ENCODE measurements at places on chromosomes 5 and 9.

DNA sequence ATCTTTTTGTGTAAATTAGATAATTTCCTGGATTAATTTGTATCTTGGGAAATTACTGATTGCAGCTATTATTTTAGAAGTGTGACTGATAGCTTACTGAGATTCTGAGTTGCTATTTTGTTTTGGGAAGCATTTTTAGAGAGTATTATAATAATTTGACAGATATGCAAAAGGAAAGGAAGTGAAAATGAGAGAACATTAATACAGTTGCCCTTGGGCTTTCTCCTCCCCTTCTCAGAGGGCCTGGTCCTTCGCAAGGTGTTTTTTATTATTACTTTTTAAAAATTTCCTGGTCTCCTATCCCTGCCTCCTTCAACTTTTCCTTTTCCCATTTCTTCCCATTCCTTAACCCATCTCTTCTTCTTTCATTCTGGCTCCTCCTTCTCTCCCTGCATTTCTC is 32.6 kb downstream of the UBAP1 start:
- no peak for DNase-seq

- DNase-seq, result no peak
These were observed 16.8 kb downstream of the CTXN3 start for GRCh38 chr5:127665641-127666040.

- DNase-seq, result no peak
These were observed 56.5 kb downstream of the JAK2 start for GRCh38 chr9:5041390-5042115.

DNA sequence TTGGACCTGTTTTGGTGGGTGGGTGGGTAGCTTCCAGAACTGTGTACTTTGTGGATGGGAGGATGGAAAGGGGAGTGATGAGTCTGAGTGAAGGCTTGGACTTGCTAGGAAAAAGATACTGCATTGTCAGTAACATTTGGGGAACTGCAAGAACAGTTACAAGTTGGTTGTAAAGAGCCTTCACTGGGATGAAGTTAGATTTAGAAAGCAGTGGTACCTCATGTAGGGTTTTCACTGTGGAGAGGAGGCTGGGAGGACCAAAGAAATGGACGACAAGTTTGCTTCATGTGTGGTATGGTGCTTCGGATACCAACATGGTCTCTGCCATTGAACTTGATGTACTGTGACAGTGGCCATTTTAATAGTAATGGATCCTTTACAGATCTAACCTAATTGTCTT is 50.3 kb downstream of the RAD23B start:
- DNase-seq, result no peak

DNA sequence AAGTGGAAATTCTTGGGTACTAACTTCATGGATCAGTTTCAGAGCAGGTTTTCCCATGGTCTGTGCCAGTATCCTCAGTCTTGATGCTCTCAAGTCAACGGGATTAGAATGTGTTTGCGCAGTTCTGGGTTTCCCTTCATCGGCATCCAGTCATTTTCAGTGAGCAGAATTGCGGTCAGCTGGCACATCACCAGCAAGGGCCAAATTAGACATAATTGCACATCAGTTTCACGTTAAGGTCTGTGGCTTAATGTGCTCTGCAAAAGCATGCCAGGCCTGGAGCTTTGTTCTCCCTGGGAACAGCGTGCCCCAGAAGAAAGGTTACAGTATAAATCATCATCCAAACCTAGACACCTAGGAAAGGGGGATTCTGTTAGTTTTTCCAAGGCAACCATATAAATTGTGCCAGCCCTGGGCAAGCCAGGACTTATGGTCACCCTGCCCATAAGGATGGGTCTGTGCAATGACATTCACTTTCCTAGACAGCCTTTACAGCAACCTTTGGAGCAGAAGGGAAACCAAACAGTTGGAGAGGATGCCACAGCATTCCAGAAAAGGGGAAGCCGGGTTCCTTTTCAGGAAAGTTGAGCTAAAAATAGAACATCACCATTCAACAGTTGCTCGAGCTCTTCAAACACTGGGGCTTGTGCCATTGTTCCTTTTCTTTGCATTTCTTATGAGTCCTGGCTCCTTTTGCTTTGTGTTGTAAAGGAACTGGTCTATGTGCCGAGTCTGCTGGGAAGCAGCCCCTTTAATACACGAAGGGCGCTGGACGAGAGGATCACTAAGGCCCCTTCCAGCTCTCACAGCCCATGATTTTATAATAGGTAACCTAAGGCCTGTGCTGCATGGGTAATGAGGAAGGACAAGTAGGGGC is 23.1 kb downstream of the IQGAP2 start:
- no peak for DNase-seq

- no peak for DNase-seq
These were observed 1532.8 kb upstream of the ACO1 start for GRCh38 chr9:30851600-30851999.

- no peak for DNase-seq
These were observed 131.5 kb upstream of the SV2C start for GRCh38 chr5:75951716-75952115.

DNA sequence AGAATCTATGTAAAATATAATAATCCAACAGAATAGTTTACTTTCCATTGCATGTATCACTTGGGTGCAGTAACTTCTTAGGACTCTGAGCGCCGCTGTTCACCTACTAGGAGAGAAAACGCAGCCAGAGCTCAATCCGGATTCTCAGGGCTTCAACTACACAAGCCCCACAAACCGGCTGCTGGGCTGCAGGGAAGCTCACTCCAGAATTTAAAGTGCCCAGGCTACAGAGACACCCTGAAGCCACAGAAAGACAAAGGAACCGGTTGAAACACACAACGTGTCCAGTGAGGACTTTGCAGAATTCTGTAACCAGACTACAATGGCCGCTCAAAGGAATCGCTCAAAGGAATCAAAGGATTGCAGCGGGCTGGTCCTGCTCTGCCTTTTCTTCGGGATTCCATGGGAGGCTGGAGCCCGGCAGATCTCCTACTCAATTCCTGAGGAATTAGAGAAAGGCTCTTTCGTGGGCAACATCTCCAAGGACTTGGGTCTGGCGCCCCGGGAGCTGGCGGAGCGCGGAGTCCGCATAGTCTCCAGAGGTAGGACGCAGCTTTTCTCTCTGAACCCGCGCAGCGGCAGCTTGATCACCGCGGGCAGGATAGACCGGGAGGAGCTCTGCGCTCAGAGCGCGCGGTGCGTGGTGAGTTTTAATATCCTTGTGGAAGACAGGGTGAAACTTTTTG is at the start of gene PCDHGA10:
PCDHGA10 (plus strand) TSS at position 134 of the 686 bp plus-strand sequence; CDS start at position 323, 189 bp downstream.
- DNase-seq, result peak; percentile 69

- DNase-seq, result no peak
These were observed 22.6 kb downstream of the STXBP1 start for GRCh38 chr9:127634698-127635097.

DNA sequence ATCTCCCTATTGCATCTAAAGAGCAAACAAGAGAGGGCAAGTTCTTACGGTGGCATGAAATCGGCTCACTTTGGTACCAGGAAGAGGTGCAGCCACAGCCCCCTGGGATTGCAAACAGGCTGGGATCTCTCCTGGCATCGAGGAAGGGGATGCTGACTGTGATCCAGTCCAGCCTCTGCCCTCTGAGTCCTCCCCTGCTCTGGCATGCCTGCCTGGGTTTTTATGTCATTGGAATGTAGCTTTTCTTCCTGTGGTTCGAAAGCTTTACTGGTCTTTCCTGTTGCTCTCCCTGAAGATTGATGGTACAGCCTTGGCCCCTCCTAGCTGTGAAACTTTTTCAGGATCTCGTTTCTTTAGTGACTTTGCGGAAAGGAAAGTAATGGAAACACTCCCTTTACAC is 6.6 kb downstream of the SLC46A2 start:
- DNase-seq, result no peak

DNA sequence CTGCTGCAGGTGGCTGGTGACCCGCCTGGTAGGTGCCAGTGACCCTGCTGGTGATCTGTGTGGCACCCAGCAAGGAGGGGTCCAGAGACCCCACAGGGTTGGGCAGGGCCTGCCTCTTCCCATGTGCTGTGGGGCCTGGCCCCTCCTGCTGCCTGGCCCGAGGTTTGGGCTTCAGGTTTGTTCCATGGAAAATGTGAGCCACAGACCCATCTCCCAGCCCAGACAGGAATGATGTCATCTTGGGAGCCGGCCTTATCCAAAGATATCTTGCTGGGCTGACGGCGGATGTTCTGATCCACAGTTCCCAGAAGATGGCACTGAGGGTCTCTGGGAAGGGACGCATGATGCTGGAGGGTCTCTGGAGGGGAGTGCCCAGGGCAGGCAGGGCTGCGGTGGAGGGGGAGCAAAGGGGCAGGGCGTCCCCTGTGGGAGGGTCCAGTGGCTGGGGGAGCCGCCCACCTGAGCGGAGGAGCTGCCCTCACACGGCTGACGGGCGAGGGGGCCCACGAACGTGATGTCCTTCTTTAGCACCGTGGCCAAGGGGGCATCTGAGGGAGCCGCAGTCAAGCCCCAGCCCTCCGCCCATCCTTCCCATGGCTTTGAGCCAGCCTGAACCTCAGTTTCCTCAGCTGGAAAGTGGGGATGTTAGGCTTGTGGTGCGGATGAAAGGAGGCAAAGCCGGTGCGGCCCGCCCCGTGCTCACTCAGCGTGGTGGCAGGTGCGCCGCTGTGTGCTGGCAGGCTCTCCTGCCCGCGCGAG is 68.1 kb downstream of the COL5A1 start:
- DNase-seq, result no peak

DNA sequence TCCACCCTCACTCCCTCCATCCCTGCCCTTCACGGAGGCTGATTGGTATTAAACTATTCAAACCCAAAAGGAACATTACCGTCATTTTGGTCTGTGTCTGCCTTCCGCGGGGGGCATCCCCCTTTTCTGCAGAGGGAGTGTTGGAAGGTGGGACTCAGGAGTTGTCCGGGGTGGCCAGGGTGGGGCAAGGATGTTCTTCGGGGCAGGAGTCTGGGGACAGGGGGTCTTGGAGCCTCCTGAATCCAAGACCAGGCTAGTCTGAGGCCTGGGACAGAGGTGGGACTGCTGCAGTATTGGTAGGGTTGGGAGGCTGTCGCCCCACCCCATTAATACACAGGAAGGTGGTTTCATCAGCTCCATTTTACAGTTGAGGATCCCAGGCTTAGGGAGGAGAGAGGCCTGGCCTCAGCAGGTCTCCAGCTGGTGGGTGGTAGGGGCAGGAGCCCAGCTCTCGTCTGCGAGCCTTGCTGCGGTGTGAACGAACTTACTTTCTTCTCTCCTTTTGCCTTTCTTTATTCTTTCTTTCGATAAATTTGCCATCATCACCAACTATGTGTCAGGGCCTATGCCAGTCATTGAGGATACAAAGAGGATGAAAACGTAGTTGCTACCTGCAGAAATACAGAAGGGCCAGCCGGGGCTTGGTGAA is 33.8 kb downstream of the DAB2IP start:
- no peak for DNase-seq

DNA sequence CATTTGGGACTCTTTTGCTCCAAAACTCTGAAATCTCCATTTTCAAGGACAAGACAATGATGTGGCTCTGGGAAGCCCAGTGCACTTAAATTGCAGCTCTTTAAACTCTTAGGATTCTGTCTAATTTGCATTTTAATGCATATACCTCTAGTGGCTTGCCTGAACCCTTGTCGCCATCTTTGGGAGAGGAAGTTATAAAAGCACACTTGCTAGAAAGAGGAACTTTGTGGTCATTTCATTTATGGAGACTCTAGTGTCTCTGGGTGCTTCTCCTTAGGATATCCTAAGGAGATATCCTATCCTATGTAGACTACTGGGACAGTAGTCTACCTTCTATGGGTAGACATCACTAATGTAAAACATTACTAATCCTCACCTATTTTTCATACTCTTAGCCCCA is 77.3 kb upstream of the SLC1A3 start:
- DNase-seq, result no peak

GRCh38 chr5:168578538-168579487 is at the start of gene PANK3:
Gene PANK3, minus strand, starts transcription at chr5:168579368. Its CDS starts 85 bp downstream, at chr5:168579283.
- peak; percentile 49 for DNase-seq

GRCh38 chr9:5720151-5720550 is 91.2 kb downstream of the RIC1 start:
- no peak for DNase-seq

- DNase-seq, result no peak
These were observed 697 bp downstream of the SLC1A1 start for GRCh38 chr9:4490705-4491625.

DNA sequence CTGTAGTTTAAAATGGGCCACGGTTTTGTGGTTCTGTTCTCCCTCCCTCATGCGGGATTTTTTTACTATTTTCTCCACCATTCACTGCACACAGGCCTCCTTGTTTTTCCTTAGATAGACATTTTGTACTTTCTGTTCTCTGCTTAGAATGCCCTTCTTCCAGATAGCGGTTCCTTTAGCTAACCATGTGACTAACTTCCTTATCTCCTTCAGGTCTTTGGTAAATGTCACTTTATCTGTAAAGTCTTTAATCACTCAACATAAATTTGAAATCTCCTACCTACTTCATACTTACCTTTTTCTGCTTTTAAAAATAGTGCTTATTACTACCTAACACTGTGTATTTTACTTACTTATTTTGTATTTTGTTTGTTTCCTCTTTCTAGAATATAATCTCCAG is 15.0 kb downstream of the FER start:
- no peak for DNase-seq

DNA sequence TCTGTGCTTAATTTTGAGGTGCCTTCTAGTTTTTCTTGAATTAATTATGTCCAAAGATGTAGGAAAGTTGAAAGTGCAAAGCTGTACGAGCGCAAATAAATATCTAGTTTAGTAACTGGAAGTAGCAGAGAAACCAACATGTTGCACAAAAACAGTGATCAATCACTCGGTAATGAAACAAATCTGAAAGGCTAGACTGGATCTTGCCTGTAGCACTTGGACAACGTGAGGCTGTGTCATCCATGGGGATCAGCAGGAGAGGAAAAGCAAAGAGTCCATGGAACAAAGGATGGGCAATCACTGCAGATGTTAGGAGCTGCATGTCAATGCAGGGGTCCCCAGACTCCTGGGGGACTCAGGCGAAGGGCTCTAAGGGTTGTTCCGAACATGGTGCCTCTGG is 424.2 kb downstream of the IRX1 start:
- no peak for DNase-seq

DNA sequence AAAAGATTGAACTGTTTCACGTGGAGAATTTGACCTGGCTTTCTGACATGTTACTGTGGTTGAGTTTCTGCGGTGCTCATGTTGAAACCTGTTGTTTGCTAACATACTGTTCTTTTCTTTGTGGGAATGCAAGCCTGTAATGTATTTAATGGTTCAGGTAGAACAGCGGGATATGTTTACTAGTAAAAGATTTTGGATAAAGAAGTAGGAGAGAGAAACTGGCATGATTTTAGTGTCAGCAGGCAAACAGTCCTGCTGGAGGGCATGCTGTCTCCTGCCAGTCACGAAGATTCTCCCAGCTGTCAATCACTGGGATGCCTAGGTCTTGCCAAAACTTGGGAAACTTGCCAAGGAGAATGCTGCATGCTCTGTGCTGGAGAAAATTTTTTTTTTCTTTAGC is 263.5 kb downstream of the TAF11L14 start:
- no peak for DNase-seq

DNA sequence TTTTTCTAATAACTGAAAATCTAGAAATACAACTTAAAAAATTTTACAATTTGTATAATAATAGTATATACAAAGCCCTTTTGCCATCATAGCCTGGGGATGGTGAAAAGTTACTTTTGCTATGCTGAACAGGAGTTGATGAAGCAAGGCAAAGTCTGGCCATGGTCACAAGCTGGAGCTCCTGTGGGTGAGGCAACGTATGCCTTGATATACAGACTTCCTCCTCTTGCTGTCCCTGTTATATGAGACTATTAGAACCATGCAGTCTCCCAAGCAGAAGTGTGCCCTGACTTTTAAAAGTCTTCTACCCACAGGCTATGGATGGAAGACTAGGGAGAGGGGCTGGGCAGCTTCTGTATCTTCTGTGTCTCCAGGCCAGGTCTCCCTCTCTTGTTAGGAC is 15.7 kb downstream of the FAM151B start:
- no peak for DNase-seq
